Effector memory CD8-positive, alpha-beta T cell (primary cell): ENCODE measurements at places on chromosomes 2 and 18.

- peak; percentile 77 for DNase-seq
Observed at GRCh38 chr2:233267516-233268245, 16.2 kb downstream of the ATG16L1 start.

GRCh38 chr18:55317864-55318263 is 270.1 kb downstream of the TCF4 start:
- DNase-seq: no peak

DNA sequence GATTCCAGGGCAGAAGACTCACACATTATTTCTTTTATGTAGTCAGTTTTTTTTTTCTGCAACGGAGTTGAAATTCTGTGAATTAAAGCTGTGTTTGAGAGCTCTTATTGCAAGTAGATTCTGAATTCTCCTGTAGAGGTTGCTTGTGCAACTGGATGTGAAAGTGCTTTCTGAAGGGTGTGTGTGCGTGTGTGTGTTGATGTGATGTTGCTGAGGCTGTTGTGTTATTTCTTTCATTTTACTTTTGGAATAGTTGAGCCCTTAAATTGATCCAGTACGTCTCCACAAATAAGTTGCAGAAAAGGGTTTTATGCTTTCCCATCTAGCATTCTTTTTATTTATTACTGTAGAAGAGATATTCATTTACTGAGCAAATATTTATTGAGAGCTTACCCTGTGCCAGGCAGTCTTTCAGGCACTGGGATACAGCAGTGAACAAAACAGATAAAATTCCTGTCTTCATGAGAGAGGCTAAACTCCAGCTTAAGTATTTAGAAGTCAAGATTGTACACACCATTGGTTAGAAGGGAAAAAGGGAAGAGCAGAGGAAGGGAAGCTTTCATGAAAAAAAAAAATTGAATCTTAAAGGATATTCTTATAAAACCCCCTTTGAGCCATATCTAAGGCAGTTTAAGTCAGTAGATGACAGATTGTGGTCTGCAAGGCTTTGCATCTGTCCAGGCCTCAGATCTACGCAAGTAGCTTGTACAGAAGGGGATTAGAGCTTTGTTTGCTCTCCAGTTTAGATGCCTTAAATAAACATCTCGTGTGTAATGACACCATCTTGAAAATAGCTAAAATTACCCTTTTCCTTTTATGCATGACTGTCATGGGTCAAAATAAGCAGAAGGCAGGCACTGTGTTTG is 58.2 kb downstream of the MYO1B start:
- DNase-seq: no peak

GRCh38 chr2:15975676-15976075 is 35.3 kb downstream of the MYCN start:
- no peak for DNase-seq

GRCh38 chr2:120809609-120810440 is 74.2 kb downstream of the GLI2 start:
- no peak for DNase-seq

DNA sequence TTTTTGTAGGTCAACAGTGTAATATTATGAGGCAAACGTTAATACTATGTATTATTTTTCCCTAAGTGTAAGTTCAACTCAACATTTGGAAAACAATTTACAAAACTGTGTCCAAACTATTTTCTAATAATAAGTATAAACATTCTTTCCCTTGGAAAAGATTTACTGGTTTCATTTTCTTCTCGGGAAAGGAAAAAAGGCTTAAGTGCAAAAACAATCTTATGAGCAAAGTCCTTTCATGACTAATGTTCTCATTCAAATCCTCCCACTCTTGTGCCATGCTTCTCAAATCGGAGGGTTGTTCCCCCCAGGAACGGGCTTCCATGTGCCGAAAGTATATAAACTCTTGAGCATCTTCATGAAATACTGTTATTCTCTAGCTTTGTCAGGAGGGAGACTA is 19.8 kb upstream of the L3MBTL4 start:
- DNase-seq: no peak

DNA sequence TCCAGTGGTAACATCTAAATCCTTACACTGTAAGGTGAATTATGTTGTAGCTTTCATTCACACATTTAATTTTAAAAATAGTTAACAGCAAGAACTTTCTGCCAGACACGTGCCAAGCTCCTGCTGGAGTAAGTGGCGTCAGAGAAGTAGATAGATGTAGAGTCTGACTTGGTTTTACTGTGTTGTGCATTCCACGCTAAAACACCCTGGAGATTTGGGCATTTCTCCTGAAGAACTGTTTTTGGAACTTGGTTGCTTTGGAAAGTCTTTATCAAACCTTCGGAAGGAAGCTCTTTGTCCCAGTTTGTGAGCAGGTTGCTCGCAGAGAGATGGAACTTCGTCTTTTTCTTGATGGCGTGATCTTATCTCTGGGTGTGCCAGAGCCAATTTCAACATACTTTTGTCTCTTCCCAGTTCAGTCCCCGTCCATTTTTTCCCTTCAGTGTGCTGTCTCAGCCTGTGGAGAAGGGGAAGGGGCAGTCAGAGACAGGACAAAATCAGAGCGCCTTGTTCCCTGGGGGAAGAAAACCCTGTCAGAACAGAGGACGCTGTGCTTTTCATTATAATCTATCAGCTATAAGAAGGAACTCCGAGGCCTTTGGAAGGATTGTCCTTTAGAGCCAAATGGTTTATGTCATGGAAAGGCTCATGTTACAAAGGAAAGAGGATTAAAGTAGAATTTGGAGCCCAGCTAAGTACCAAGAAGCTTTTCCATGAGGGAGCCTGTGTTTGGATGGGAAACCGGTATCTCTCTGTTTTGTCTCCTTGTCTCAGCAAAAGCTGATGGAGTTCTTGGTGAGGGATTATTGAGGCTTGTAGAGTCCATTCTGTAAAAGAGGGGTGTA is 18.9 kb downstream of the GRHL1 start:
- no peak for DNase-seq

DNA sequence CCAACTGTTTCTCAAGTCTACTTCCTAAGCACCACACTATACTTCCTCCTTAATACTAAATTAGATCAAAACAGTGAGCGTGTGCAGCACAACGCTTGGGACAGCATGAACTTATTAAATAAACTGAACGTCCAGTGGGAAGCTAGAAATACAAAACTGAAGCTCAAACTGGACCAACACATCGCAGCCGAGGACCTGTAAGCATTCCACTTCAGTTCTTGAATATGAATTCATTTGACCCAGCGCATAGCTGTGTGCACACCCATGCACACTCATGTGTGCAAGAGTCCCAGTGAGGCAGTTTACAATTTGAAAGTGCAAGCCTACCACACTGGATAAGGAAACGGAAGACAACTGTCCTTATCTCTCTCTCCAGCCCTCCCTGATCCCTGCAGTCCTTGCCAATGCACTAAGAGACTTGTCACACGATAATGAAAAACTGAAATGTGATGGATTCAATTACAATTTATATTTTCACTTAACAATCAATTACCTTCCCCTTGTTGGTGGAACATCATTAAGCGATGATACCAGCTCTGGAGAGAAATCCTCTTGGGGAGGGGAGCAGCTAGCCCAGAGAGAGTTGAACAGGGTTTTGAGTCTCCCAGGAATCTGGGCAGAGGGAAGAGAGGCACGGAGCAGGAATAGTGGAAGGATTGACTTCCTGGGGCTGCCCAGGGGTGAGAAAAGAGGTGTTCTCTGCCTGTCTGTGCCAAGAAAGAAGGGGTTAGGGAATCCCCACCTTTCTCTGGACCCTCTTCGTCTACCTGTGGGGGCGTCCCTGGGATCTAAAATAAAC is 186.5 kb upstream of the KLHL29 start:
- DNase-seq: no peak

DNA sequence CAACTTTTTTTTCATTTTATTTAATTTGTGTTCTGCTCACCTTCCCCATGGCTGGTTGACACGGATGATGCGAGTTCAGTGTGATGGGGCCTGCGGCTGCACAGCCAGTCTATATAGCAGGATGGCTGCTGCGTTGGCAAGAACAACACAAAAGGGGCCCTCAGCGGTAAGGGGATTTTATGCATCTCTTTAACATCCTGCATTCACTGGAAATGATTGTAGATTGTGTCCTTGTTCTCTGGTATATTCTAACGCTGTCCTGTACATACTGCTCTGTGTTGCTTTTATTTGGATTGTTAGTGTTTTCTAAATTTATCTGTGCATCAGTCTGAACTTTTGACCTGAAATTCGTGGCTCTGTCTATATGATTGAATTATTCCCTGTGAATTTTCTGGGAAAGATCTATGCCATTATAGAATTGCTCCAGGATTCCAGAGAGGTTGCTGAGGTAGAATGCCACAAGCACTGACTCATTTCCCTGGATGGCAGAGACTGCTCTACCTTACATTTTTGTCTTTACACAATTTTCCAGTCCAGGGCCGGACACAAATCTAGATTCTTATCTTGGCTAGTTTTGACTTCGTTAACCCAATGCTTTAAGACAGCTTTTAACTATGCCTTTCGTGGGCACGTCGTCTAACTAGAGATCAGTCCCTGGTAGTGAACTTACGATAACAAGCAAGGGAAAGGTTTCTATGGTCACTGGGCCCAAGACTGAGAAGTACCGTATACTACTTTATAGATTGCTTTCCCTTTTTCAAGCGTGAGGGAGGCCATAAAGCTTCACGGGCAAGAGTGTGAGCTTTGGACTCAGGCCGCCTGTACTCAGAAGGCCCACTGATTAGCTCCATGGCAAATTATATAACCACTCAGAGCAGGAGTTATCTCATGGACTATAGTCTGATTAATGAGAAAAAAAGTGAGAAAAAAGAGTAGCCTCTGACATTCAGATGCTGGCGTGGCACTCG is at the start of gene CRYGC:
CRYGC (minus strand) TSS at position 85 of the 968 bp plus-strand sequence; CDS start at position 49, 36 bp downstream.
- DNase-seq: no peak

DNA sequence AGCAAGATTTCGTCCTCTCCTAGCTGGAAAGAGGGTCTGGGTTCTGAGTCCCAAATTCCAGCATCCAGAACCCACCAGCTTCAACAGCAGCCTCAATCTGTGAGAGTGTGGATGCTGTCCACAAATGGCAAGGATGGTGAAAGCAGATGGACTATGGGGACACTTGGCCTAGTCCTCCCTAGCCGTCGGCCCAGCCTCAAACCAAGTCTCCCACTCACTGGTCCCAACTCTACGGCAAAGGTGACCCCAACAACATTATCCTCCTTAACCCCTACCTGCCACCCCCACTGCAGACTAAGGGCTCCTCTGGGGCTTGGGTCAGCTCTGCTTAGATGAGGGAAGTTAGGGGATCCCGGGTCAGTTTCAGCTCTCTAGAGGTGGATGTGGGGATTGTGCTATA is 57.3 kb downstream of the TNS1 start:
- DNase-seq: no peak

DNA sequence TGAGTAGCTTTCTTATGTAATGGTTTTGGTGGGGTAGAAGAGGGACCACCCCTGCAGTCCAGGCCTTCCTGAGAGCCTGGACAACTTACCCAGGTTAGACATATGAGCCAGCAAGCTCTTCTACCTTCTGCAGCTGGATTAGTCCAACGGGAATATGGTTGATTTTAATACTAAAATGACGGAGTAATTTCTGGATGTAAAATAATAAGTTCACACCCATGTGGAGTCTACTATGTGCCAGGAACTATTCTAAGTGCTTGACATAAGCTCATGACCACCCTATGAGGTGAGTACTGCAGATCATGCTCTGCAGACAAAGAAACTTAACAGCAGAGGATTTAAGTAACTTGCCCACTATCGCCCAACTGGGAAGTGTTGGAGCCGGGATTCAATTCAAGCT is 45.5 kb downstream of the DPP4 start:
- no peak for DNase-seq

- no peak for DNase-seq
Observed at GRCh38 chr2:161420406-161421074, 4.4 kb downstream of the TBR1 start.

- no peak for DNase-seq
Observed at GRCh38 chr2:10559634-10560224, 111.6 kb upstream of the ODC1 start.

DNA sequence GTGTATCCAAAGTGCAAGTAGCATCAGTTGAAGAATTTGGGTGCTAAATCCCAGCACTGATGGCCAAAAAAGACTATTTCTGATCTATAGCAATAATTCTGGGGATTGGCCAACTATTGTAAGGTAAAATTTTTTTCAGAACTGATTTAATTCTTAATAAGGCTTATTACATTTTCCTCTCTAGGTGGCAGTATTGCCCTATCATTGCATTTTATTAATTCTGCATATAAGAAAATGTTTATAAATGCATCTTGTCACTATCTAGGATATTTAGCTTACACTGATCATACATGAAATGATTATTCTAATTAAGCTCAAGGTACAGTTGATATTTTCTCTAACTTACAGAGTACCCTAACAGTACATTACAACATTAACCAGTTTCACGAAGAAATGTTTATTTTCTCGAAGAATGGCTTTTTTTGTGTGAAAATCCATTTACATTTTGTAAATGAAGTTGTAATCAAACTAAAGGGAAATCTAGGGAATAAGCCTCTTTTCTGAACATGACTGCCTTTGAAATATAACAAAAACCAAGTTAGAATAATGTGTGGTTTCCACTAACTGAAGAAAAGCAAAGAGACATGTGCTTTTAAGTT is 11.0 kb downstream of the TTN start:
- DNase-seq: no peak

- no peak for DNase-seq
Observed at GRCh38 chr2:67982956-67983355, 79.8 kb downstream of the C1D start.

- DNase-seq: no peak
Observed at GRCh38 chr2:137007938-137008337, 242.6 kb downstream of the THSD7B start.

GRCh38 chr2:81467096-81467495 is 1162.5 kb upstream of the LRRTM1 start:
- no peak for DNase-seq

GRCh38 chr2:188076149-188077056 is 215.3 kb upstream of the GULP1 start:
- no peak for DNase-seq

DNA sequence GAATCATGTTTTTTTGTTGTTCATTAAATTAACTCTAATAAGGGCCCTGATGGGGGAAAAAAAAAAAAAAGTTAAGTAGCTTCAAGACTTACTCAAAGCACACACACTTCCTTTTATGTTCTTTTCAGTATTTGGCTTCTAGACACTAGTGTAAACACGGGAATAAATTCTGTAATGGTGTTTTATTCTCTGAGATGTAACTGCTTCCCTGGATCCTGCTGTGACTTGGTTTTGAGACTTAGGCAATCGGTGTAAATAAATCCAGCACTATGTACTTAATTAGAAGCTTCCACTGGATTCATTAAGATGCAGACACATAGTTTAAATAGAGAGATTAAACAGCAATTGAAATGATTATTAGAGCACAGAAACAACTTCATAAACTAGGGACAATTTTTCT is 26.1 kb upstream of the AP1S3 start:
- DNase-seq: no peak

- no peak for DNase-seq
Observed at GRCh38 chr2:235463893-235464292, 29.9 kb upstream of the AGAP1 start.
